ENCODE measurements at places on chromosomes 1 and 21. TPM values are rescaled to one million over a fixed set of nuclear protein-coding genes. Genes with fewer than 3 reads are reported as not detected.

C1orf185 gene
- total RNA-seq: not detected

ROR1 gene
- total RNA-seq: 9.7 TPM

CYP4X1 gene
- total RNA-seq: 0.17 TPM

FYB2 gene
- not detected for total RNA-seq

OR10Z1 gene
- not detected for total RNA-seq

GJA9 gene
- not detected for total RNA-seq
